ENCODE measurements at places on chromosomes 11 and 22.

DNA sequence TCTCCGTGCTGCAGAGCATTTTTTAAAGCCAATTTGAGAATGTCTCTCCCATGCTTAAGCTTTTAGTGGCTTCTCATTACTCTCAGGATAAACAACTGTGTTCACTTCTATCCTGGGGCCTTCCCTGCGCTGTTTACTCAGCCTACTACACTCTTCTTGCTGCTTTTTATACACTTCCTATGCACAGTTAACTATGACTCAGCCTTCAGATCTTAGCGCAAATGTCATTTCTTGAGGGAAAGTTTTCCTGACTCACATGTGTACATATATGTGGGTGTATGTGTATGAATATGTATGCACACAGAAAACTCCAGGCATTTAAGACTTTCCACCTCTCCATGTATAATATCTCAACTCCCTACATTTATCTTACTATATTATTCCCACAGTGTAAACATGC lies 9.8 kb downstream of the THAP12 start:
- DNase-seq, result peak; percentile 86

DNA sequence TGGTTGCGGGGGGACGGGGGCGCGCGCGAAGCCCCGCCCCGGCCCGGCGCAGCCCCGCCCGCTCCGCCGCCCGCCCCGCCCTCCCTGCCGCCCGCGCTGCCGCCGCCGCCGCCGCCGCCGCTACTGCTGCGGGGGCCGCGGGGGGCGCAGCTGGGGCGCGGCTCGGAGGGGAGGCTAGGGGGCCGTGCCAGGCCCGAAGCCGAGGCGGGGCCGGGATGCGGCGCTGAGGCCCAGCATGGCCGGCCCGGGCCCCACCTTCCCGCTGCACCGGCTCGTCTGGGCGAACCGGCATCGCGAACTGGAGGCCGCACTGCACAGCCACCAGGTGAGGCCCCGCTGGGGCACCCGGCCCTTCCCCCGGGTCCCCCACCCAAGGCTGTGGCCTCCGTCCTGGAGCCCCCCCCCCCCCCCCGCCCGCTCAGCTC lies at the start of gene ANKRD13D:
Gene ANKRD13D (plus strand): TSS at position 78 of the 425 bp plus-strand sequence. CDS start 158 bp downstream, at position 236.
- no peak for DNase-seq

GRCh38 chr11:35523331-35523768 lies 2.1 kb downstream of the PAMR1 start:
- no peak for DNase-seq

- DNase-seq, result peak; percentile 47
These were observed 59.4 kb upstream of the CHRM4 start for GRCh38 chr11:46450846-46451477.

DNA sequence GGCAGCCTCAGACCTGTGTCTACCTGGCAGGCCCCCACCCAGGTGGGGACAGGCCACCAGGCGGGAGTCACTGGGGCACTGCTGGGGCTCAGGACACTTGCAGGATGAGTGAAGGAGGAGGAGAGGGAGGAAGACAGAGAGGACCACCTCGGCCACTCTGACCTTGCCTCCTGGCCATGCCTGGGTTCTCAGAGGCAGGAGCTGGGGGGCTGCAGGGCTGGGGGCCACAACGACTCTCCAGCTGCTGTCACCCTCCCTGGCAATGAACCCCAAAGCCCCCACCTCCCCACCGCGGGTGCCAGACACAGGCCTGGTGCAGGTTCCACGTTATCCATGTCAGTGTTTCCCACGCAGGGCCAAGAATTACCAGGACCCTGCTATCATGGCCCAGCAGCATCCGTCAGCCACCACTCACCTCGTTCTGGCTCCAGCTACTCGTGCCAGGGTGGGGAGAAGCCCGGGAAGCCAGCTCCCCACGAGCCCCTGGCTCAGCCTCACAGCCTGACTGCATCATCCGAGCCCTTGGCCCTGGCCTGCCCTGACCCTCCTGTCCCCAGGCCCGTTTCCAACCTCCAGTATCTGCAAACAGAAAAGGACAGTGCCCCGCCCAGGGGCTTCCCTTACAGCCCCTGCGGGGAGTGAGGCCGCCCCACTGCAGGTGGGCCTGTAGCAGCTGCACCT lies 62.4 kb downstream of the BRD1 start:
- no peak for DNase-seq

GRCh38 chr11:20501971-20502370 lies 97.4 kb upstream of the SLC6A5 start:
- no peak for DNase-seq

GRCh38 chr11:35765211-35765610 lies 102.6 kb downstream of the TRIM44 start:
- DNase-seq, result no peak

DNA sequence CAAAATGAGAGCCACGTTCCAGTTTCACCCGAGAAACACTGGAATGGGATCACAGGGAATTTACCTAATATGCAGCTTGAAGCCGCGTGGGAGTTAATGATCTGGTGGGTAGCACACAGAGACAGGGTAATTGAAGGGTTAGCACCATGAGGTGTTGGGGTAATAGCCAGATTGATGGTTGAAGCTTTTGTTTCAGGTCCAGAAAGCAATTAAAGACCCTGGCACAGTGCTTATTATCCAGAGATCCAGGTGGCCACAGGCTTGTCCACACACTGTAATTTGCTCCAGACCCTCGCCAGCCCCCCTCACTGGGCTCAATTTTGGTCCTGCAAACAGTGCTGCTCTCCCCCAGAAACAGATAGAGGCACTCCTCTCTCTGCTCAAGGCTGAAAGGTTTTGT lies 282.5 kb upstream of the ISX start:
- DNase-seq, result no peak

DNA sequence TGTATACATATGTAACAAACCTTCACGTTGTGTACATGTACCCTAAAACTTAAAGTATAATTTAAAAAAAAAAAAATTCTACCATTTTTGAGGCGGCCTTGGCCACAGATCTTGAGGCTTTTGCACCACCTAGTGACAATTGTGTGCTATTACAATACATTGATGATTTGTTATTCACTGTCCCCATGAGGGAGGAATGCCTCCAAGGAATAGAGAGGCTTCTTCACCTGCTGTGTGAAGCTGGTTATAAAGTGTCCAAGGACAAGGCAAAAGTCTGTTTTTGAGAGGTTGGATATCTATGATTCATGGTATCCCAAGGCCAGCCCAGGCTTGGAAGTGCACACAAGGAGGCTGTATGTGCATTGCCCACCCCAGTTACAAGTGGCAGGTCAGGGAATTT lies 30.7 kb downstream of the SLC22A25 start:
- peak; percentile 55 for DNase-seq

DNA sequence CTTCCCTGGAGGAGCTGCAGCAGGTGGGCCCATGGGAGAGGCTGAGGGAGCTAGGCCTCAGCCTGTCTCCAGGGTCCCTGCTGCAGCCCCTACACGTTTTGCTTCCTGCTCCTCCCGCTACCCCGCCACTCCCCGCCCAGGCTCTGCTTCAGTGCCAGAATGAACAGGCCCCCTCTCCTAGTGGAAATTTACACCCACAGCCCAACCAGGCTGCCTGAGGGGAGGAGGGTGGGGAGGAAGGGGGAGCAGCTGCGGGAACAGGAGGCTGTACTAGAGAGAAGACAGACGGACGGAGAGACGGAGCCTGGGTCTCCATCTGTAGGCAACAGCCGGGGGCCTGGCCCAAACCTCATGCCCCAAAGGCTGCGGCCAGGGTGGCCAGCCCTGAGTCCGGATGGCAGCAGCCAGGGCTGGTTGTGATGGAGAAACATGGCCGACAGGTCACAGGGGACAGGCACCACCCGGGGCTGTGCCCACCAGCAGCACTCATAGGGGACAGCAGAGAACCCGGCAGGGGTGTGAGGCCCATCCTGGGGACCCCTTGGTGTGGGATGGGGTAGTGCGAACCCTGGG lies 20.6 kb downstream of the FLRT1 start:
- no peak for DNase-seq

DNA sequence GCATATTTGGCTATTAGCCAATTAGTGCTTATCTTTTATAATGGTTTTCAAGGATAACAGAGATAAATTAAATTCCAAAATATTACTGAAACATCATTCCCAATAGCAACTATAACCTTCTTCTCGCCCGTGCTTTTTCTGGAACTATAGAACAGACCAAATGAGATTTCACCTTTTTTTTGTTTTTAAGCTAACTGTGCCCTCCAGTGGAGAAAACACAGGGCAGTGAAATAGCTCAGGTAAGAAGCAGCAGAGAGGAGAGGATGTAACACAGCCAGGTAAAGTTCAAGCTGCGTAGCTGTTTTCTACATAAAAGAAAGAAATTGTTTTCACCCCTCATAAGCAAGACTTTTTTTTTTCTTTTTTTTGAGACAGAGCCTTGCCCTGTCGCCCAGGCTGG lies 28.2 kb downstream of the HSD17B12 start:
- peak; percentile 35 for DNase-seq

DNA sequence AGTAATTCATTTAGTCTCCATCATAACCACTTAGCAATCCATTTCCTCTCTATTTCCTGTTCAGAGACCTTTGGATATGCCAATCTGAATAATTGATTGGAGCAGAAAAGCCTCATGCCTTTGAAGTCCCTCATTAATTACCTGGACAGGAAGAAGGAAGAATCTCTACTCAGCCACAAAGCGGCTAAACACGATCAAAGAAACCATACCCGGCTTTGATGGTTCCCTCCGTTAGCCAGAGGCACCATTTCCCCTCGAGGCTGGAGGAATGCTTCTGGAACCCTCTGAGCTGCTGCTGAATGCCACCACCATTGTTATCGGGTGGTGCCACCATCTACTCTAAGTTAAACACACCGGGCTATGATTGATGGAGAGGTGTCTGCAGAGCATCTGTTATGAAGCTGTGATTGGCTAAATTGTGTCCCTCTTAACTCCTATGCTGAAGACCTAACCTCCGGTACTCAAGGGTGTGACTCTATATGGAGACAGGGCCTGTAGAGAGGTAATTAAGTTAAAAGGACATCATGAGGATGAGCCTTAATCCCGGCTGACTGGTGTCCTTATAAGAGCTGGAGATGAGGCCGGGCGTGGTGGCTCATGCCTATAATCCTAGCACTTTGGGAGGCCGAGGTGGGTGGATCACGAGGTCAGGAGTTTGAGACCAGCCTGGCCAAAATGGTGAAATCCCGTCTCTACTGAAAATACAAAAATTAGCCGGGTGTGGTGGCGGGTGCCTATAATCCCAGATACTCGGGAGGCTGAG lies 168.6 kb downstream of the CTTN start:
- DNase-seq, result no peak

DNA sequence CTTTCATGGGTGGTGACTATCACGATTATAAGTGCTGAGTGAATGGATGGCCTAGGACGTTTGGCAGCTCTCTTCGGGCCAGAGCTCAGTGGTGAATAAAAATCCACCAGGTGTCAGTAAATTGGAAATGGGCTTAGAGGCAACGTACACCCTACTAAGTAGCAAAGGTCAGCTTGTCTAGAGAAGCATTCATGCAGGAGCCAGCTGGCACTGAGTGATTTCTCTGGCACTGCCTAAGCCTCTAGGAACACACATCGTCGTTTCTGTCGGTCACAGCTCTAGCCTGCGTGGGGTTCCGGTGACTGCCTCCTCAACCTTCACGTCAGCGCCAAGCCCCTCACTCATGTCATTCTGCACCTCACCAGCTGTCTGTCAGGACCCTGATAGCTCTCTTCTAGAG lies 192.4 kb upstream of the NTM start:
- no peak for DNase-seq

GRCh38 chr11:92802644-92803043 lies 166.8 kb upstream of the MTNR1B start:
- no peak for DNase-seq

- no peak for DNase-seq
These were observed 145.2 kb upstream of the SYT13 start for GRCh38 chr11:45431046-45432018.

DNA sequence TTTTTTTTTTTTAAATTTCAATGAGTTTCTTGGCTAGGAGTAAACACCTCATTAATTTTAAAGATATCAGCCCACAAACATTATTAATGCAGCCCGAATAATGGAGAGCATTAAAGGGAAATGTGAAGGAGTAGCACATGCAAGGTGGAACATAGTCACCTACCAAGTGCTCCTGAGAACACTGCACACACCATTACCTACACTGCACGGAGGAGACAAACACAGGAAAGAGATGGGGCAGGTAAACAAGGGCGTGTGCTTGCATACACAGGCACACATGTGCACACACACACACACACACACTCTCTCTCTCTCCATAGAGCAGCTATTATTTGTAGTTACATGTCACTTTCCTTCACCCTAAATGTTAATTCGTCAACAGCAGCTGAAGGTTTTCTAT lies 30.2 kb downstream of the HTR3B start:
- no peak for DNase-seq

DNA sequence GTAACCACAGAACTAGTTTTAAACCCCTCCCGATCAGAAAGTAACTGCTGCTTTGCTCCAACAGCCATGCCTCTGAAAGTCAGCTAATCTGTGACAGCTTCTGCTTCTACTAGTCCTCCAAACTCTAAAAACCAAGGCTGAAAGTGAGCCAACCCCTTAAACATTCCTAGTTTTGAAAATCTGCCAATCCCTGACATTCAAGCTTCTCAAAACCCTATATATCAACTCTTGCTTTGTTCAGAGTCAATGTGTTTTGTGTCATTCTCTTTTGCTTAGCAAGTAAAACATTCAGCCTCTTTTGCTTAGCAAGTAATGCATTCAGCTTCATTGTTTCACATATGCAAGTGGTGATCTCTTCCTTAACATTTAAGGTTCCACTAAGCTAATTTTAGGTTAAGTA lies 56.9 kb downstream of the ATG16L2 start:
- no peak for DNase-seq

GRCh38 chr22:25096638-25097405 lies 102.8 kb upstream of the CRYBB3 start:
- DNase-seq, result no peak

Data from dermis blood vessel endothelial cell (primary cell).